Thymus (tissue), 14 donors: ENCODE measurements at places on chromosomes 16 and 17.

GRCh38 chr17:45580924-45581323, 90.4 kb upstream of the PLEKHM1 start:
- DNase-seq, result no peak

DNA sequence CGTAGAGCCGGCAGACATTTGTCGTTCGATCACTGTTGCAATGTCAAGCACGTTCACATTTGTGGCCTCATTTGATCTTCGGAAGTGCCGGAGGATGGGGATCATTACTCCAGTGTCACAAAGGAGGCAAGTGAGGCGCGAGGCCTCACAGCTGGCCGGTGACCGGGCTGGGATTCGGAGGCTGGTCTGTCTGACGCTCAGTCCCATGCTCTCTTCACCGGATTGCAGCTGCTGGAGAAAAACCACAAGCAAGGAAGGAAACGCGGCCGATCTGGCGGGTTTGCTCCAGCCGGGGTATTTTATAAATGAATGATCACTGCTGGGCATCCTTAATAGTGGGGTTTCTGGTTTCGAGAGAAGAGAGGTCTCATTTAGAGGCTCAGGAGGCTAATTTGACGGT, 127.8 kb downstream of the OR1D5 start:
- no peak for DNase-seq

- DNase-seq, result no peak
Measured at GRCh38 chr17:42918902-42919521, 18.4 kb downstream of the G6PC1 start.

DNA sequence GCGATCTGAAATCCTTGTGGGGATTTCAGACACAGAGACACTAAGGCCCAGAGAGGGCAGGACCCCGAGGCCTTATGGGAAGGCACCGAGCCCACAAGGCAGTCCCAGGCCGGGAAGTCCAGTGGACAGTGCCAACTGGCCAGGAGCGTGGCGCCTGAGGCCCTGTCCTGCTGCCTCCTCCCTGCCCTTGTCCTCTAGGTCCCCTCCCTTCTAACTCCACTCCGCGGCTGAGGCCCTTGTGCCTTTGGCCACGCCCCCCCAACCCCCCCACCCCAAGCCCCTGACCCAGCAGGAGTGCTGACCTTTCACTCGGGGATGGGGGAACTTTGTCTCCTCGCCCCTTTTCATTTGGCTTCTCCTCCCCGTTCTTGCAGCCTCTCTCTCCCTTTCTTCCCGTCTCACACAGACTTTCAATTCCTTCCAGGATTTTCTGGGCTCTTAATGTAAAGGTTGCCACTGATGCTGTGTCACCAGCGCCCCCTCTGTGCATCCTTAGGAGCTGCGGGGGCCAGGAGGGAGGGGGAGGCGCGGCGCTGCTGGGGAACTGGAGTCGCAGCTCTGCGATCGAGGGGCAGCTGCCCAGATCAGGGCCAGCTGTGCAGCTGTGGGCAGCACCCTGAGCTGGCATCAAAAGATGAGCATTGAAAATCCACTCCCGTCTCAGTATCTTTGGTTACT, 29.1 kb downstream of the CRHR1 start:
- DNase-seq, result no peak

- DNase-seq, result no peak
Measured at GRCh38 chr16:19291475-19291874, 5.9 kb downstream of the CLEC19A start.

DNA sequence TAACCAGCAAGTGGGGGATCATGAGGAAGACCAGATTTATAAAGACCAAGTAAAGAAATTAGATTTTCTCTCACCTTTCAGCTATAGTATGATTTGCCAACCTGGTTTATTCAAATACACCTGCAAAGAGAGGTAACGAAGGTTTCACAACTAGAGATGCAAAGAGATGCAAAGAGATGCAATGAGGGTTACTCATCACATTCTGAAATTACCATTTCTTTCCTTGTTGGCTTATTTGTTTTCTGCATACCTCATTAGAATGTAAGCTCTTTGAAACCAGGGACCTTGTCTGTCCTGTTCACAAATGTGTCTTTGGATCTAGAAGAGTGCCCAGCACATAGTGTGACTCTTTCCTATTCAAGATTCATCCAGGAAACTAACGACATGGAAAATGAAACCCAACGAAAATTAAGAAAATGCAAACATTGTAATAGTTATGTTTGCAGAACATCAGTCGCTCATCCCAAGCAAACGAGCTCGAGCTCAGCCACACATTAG, 9.0 kb upstream of the LONP2 start:
- no peak for DNase-seq
